ENCODE measurements at places on chromosomes 13 and 19.

DNA sequence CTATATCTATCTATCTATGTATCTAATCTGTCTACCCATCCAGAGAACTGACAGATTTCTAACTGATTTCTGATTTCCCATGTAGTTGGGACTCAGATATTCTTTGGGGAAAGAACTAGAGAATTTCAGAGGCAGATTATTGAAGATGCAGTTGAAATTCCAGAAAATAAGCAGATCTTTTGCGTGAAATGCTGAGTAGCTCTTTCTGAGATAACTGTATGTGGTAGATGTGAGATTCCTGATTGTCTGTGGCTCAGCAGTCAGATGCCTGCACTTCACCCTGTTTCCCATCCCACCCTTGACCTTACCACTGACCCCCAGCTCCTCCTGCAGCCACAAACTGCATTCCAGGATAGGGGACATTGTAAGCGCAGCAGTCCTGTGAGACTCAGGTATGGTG lies 61.5 kb downstream of the DGKH start:
- DNase-seq, result no peak

DNA sequence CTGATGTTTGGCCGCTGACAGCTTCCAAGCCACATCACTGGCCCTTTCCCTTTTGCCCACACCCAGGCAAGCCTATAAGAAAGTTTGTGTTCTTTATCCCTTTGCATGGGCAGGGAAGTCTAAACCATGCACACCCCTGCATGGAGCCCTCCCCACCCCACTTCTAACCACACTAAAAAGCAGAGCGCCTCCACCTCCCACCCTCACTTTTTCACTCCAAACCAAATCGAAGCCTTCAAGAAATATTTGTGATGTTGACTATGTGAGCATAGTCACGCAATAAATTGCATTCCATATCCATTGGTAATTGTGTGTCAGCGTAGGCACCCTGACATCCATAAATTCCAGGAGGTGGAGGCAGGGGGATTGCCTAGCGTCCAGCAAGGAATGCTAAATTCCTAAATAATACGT lies 104.4 kb upstream of the LSM14A start:
- peak; percentile 2 for DNase-seq

DNA sequence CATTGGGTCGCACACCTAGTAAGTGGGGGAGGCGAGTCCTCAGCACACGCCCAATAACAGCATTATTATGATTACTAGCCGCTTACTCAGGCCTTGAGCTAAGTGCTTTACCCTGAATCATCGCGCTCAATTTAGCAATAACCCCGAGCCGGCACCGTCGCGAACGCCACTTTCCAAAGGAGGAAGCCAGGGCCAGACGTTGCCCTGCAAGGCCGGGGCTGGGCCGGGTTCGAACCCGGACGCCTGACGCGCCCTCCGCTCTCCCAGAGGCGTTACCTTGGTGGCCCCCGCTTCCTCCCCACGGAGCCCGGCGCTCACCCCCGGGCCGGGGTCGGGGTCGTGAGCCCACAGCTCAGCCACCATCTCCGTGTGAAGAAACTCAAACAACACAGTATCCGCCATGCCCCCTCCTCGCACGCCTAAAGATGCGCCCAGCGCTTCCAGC lies at the start of gene TRAPPC6A:
Gene TRAPPC6A (minus strand): TSS at position 421 of the 445 bp plus-strand sequence. CDS start 19 bp downstream, at position 402.
- DNase-seq, result no peak

DNA sequence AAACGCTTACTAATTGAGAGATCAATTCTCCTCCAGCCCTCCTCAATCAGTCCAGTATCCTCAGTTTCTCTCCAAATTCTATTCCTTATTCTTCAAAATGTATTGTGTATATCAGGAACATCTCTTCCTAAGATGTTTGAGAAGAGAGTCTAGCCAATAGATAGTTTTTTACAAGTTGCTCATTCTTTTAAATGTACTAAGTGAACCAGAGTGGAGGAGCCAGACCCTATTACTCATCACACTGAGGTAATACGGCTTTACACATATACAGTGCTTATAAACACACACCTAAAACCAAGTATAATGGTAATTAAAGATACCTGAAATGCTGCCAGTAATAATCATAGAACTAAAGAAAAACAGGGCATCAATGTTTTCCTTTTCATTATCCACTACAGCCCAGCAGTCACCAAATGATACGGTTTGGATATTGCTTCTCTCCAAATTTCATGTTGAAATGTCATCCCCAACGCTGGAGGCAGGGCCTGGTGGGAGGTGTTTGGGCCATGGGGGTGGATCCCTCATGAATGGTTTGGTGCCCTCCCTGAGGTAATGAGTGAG lies 45.2 kb upstream of the HMGB1 start:
- no peak for DNase-seq

DNA sequence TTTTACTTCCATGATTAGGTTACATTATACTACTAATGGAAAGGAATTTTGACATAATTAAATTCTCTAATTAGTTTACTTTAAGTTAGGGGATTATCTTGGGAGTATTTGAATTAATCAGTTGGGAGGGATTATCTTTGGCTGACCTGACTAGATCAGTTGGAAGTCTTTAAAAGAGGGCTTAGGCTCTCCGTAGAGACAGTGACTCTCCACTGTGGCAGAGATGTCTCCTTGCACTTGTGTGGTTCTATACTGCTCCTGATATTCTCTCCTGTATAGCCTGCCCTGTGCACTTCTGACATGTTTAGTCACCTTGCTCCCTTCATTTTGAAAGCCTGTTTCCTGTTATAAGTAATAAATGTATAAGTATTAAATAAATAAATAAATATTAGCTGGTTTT lies 1612.3 kb upstream of the PRR20A start:
- DNase-seq, result no peak

DNA sequence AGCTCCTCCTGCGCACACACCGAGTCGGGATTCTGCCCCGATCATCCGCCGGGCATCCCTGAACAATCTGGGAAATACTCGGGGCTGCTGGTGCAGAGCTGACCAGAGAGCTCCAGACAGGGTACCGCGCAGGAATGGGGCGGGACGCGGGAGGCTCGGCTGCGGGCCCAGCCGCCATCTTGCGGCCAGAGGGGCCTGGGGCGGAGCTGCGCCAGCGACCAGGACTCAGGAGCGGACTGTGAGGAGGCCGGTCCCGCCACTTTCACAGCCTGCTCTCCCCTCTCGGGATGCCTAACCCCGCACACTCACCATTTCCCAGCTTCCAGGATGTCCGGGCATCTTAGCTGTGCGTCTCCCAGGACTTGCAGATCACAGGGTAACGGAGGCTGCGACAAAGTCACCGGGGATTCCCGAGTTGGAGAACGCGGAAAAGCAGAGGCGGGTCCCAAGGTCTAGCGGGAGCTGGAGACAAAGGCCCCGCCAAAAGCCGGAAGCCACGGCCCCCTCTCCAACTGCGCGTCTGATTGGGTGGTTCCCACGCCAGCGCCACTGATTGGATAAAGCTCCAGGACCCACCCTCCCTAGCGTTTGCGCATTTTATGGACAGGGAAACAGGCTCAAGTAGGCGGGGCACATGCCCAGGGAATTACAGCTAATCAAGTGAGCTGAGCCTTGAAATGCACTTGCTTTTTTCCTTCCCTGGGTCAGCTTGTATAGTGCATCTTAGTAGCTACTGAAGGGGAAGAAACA lies 15.8 kb upstream of the ZNF43 start:
- peak; percentile 95 for DNase-seq
